Germinal center (tissue), 1 donor: ENCODE measurements at places on chromosomes 5 and 9.

- no peak for DNase-seq
Measured at GRCh38 chr9:7266911-7267595, 509.3 kb downstream of the KDM4C start.

DNA sequence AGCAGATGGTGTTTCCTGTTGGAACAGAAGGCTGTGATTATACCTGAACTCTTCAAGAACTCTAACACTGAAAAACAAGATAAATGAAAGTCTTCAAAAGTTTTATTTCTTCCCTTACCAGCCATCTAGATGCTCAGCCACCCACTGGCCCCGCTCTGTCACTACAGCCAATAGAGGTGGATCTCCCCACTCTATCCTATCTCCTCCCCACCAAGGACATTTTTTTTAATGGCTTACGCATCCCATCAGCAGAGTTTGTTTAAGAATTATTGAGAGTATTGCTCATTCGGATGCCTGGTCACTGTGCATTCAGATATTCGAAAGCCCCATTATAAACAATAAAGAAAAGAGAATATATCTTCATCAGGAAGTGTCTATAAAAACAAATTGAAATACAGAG, 159.4 kb downstream of the RASEF start:
- no peak for DNase-seq

- no peak for DNase-seq
Measured at GRCh38 chr9:27168496-27168895, 59.5 kb downstream of the TEK start.

DNA sequence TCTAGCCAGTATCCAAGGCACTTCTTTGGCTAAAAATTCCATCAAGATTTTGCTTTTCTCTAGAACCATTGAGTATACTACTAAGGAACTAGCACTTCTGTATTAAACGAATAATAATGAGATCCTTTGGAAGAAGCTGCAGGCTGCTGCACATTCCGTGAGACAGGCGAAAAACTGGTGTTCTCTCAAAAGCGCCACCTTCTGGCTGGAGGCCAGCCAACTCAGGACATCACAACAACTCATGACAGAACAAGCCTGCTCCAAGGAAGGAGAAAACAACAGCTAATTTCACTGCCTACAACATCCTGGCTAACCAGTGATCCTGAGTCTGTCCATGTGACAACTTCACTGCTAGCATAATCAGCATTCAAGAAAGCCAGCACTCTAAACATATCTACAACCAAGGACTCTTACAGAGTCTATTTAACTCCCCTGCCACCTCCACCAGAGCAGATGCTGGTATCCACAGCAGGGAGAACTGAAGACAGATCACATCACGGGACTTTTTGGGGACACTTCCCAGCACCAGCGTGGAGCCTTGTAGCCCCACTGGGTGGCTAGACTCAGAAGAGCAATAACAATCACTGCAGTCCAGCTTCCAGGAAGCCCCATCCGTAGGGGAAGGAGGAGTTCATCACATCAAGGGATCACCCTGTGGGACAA, 150.5 kb downstream of the YTHDC2 start:
- peak; percentile 3 for DNase-seq

- no peak for DNase-seq
Measured at GRCh38 chr5:138605254-138605972, 30.2 kb upstream of the HSPA9 start.

DNA sequence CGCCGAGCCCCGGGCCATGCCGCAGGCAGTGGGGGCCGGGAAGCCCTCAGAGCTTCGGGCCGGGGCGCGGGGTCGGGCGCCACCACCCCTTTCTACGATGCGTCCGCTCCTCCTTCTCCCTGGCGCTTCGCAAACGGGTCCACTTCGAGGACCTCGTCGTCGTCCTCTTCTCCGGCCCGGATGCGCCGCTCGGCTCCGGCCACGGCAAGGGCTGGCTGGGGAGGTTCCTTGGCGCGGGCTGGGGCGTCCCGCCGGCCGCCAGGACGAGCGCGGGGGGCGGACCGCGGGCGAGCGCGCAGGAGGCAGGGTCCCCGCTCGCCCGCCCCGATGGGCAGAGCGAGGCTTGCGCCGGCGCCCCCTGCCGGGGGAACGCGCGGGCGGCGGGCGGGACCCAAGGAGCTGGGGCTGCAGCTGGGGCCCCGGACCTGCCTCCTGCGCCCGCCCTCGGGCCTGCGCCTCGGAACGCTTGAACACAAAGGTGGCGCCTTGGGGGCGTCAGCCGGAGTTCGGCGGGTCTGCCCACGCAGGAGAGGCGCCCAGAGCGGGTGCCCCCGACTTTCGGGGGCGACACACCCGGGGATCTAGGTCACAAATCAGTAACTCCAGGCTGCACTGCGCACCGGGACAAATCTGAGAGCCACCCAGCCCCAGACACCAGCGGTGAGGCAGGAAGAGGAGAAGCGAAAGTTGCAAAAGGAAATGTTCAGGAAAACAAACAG, at the start of gene ROR2:
TSS of gene ROR2 (minus strand) at position 283 of the 719 bp plus-strand sequence.
- peak; percentile 76 for DNase-seq

- DNase-seq, result peak; percentile 75
Measured at GRCh38 chr9:123326662-123327093, 29.3 kb upstream of the CRB2 start.

- DNase-seq, result no peak
Measured at GRCh38 chr5:133506181-133506580, 106.2 kb downstream of the FSTL4 start.

- no peak for DNase-seq
Measured at GRCh38 chr9:137194388-137194787, 5.9 kb downstream of the SSNA1 start.

GRCh38 chr5:158609333-158610050, 490.2 kb downstream of the EBF1 start:
- DNase-seq, result no peak

GRCh38 chr5:172334196-172334595, 50.6 kb upstream of the UBTD2 start:
- DNase-seq, result no peak

DNA sequence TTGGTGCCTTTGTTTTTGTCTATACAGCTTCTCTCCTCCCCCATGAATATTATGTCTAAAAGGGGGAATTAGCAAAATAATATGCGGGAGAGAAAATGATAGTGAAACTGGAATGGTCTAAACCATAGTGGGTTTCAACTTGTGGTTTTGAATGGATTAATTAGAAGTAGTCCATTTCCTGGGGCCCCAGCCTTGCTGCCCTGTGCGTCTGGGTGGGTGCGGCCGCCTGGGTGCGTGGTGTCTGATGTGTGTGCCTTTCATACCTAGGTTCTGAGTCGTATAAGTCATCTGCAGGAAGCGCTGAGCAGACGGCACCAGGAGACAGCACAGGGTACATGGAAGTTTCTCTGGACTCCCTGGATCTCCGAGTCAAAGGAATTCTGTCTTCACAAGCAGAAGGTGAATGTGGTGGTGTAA, 120.0 kb upstream of the CACNA1B start:
- DNase-seq, result peak; percentile 44

- DNase-seq, result no peak
Measured at GRCh38 chr9:121566481-121567465, 67.1 kb upstream of the GGTA1 start.

DNA sequence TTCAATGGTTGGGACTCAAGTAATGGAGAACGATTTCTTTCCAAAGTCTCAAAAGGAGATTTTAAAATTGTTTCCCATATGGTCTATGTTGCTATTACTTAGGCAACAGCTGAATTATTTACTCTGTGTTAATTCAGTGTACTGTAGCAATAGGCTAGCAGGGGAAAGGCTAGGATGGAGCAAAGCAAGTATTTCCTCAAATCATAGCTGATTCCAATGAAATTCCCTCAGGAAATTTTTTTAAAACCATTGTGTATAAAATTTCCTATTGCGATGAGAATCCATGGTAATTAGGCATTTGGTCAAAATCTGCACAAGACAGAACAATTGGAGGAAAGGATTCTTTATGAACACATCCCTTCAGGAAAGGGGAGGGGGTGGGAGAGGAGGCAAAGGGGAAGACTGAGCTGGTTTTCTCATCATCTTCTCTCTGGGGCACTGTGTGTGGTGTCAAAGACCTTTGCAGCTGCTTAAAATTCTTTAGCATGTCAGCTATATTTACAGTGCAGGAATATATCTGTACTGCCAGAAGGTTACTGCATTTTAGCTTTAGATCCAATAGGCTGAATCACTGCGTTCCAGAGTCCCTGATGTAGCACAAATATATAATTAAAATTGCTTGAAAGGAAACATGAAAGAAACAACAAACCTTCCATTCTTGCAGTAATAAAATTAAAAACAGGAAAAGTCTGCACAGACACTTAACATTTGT, 95.3 kb downstream of the ZNF608 start:
- no peak for DNase-seq

DNA sequence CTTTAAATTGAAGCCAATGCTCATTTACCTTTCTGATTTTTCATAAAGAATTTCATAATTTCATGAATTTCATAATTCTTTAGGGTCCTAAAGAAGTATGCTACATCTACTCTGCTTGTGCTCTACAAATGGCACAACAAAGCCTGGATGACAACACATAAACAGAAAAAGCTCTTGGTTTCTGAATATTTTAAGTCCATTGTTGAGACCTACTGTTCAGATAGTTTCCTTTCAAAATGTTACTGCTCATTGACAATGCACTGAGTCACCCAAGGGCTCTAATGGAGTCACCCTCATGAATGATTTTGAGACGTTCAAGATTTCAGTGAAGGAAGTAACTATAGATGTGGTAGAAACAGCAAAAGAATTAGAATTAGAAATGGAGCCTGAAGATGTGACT, 74.1 kb downstream of the SLCO4C1 start:
- no peak for DNase-seq

GRCh38 chr9:101148344-101148743, 119.8 kb downstream of the PLPPR1 start:
- DNase-seq, result no peak

DNA sequence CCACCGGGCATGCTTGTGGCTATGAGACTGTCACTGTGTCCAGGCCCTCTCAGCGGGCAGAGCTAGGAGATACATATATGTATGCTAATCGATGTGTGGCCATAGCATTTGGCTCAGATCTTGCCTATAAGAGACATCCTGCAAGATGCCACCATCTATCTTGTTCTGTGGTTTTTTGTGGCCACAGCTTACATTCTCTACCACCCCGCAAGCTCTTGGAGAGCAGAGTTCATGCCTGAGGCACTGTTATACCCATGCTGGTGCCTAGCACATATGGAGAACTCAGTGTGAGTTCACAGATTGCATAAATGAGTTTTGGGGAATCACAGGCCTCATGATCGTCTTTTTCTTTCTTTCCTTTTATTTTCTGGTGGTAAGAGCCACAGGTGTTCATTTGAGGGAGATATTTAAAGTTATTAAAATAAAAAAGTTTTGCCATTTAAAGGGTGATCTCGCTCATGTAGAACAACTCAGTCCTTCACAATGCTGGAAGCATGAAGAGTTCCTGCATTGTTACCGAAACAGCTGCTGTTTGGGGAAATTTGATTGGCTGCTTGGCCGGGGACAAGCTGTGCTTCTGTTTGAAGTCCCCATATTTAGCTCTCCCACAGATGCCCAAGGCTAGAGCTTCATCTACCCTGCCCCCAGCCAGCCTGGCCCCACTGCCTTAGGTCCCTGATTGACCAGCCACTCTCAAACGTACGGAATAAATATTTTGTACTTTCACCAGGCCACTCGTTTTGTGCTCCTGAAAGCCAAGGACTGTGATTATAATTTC, 169.2 kb upstream of the MAP1B start:
- no peak for DNase-seq

GRCh38 chr5:173792781-173793547, 95.2 kb upstream of the CPEB4 start:
- DNase-seq, result no peak

DNA sequence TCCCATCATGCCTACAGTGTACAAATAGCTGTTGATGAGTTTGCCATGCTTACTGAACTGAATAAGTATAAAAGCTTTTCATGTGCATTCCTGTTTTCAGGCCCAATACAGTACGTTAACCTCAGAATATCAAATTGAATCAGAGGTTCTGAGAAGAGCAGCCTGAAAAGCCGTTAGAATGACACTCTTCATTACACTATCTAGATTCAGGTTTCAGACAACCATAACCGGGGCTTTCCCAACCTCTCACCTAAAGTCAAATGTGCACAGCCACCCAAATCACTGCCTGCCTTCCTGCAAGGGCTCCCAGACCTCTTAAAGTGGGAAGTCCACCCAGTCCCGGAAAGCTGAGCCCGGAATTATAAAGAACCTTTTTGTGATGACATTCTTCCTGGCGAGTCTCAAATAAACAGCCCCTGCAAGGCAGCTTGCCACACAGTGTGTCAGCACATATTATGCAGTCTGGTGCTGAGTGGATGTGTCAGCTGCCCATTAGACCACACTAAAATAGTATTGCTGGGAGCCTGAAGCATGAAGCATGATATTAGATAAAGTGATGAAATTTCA, 245.8 kb downstream of the TLE4 start:
- no peak for DNase-seq

DNA sequence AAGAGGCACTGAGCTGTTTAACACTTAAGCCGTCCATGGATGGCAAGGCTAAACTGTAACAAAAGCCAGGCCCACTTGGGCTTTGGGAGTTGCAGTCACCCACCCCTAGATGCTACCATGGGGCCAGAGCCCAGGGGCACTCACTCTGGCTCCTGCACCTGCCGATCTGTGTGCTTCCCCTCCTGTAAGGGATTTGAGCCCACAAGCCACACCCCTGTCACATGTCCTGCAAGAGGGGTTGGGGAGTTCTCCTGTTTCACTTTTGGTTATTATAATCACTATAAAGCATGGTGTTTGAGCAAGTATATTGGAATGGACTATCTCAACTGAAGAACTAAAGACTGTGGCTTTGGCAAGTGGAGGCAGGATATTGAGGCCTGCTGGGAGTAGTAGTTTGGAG, 14.0 kb upstream of the GPR151 start:
- peak; percentile 16 for DNase-seq

DNA sequence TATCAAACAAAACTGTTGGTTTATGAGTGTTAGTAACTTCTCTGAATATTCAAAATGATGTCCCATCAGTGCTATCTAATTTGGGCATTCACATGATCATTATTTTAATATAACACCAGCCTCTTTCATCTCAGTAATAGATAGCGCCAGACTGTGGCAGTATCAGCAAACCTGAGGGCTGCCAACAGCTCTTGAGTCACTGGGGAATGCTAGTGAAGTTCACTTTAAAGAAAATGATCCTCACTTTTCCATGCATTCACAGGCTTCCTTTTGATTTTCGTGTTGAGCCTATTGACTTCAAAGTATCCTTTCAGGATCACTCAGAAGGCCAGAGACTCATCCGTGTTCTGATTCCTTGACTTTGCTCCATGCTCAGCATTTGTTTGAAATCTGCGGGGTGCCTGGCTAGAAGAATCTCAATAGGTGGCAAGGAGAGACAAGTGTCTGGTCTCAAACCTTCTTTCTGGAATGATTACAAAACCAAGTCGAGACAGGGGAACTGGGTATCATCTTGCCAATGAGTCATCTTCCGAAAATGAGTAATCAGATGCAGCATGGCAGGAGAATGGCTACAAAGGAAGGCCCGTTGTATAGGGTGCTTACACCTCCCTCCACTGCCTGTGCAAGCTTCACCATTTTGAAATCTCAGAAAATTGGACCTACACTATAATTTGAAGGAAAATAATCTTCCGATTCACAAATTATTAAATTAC, 509.1 kb downstream of the RASEF start:
- no peak for DNase-seq

DNA sequence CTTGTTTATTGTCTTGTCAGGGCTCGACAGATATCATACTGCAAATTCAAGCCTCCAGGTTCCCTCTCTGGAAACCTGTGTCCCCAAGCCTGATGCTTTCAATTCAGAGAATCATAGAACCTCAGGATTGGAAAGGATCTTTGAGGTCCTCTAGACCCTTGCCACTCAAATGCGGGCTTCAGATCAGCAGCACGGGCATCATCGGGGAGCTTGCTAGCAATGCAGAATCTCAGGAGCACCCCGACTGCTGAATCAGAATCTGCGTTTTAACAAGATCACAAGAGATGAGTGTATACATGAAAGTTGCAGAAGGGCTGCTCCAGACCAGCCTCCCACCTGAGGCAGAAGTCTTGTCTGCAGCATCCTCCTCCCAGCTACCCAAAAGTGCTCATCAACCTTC, 13.1 kb upstream of the EGFLAM start:
- DNase-seq, result no peak
